CD4-positive, alpha-beta T cell (primary cell): ENCODE measurements at places on chromosomes 2 and 18.

GRCh38 chr2:72994282-72994990 lies 77.1 kb downstream of the SFXN5 start:
- DNase-seq, result no peak

DNA sequence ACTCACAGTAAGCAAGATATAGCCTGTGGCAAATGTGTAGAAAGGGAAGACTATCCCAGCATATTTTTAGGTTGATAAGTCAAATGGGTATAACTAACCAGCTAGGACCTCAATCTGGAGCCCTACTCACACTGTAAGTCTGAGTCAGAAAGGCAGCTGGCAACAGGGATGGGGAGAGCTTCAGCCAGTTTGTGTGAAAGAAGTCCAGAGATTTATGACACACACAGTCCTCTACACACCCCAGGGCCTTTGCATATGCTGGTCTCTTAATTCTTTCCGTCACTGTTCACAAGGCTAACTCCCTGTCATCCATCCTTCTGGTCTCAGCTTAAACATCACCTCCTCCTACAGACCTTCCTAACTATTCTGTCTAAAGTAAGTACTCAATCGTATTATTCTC lies 5.9 kb upstream of the TCF4 start:
- DNase-seq, result no peak

DNA sequence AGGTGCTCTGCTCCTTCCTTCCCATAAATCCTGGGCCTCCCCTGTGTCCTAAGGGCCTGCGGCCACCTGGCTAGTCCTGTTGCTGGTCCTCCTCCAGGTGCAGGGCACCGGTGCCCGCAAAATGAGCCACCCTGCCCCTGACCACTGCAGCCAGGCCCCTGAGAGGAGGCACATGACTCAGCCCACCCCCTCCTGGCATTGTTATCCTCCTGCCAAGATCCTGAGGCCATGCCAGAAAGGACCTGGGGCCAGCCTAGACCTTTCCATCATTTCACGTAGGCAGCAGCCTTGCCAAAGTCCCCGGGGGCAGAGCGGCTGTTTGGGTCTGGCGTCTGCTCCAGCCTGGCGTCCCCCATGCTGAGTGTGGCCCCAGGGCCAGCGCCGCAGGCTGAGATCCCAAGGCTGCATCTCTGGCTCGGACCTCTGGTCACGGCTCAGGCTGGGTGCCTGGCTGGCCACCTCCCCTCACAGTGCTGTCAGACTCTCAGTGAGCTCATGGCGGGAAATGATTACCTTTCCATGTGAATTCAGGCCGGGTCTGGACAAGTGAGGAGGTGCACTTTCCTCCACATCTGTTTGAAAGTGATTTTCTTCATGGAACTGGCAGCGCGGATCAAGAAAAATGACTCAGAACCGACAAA lies 81.0 kb downstream of the NDUFA10 start:
- no peak for DNase-seq

- DNase-seq, result no peak
Measured at GRCh38 chr2:108916122-108916795, 72.8 kb downstream of the EDAR start.

- no peak for DNase-seq
Measured at GRCh38 chr2:114345246-114345645, 97.2 kb upstream of the DPP10 start.

GRCh38 chr2:158214431-158214830 lies 112.8 kb downstream of the UPP2 start:
- no peak for DNase-seq

DNA sequence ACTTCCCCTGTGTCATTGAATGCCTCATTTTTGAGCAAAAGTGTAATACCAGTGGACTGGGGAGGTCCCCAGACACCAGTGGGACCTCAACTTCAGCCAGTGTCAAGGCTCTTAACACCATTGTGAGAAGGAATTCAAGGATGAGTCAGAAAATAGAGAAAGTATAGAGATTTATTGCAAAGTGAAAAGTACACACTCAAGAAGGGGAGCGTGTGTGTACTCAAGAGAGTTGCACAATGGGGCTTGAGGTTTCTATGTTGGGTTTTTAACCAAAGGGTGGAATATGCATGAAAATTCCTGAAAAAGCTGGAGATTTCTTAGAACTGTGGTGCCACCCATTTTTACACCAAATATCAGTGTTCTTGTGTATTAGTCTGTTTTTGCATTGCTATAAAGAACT lies 81.9 kb downstream of the ADCYAP1 start:
- DNase-seq, result no peak

DNA sequence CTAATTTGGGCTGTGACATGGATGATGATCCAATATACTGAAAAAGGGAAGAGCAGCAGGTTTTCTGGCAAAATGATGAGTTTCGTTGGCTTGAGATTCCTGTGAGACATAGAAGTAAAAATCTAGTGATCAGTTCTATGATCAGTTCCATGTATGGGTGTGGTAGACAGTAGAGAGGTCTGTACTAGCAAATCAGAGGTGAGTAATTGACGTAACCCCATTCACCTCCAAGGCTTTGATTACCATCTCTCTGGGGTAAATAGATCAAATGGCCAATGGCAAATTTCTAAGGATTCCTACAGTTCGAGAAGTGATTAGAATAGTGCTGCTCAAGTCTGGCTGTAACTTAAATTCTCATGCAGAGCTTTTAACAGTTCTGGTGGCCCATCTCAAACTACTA lies 6.4 kb downstream of the ITGA4 start:
- no peak for DNase-seq

- no peak for DNase-seq
Measured at GRCh38 chr2:24247164-24247563, 72.3 kb downstream of the FAM228A start.

- no peak for DNase-seq
Measured at GRCh38 chr18:3450799-3451182, 819 bp downstream of the TGIF1 start.
